Caco-2 (cell line): ENCODE measurements at places on chromosomes 5 and 9. TPM values are rescaled to one million over a fixed set of nuclear protein-coding genes. Genes with fewer than 3 reads are reported as not detected.

GRCh38 chr5:98206566-98206965 is 566.9 kb upstream of the RGMB start:
- DNase-seq = no peak

- no peak for DNase-seq
Measured at GRCh38 chr5:35828082-35828598, 28.6 kb upstream of the IL7R start.

DNA sequence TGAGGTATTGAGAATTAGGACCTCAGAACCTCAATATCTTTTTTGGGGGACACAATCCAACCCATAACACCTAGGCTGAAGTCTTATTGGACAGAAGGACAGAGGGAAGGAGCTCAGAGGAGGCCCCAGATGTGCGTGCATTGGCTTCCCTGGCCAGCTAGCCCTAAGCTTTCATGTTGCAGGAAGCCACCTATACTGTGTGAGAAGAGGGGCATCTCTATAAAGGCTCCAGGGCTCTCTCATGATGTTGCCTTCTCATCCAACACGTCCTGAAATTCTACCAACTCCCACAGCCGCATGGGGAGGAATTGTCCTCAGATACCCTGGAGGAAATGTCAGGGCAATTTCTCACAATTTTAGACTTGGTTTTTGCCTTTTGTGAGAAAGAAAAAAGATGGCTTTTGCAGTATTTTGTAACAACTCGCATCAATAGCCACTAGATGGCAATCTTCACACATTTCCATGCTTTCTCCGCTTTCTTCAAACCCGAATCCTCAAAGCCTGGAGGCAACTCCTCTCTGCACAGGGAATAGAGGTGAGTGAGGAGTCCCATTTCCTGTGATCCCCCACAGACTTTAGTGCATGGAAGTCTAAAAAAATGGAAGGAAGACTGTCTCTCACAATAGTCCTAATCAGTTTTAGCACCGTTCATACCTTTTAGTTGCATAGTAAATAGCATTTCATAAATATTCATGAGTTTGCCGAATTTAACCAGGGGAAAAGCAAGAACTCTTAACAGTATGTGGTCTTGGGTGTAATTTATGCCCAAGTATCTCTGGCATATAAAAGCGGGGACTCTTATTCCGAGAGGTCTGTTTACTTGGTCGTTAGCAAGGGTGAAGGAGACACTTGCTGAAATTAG is 7.4 kb upstream of the PPP3R2 start:
- DNase-seq = peak; percentile 44

The NIM1K gene
- 0.14 TPM in 1 of 2 replicates, not detected in the other for total RNA-seq

The KCNV2 gene
- not detected in 2 replicates for total RNA-seq

- no peak for DNase-seq
Measured at GRCh38 chr5:119327018-119327417, 28.8 kb upstream of the TNFAIP8 start.

- DNase-seq = no peak
Measured at GRCh38 chr5:118007262-118007661, 981.1 kb downstream of the DTWD2 start.

DNA sequence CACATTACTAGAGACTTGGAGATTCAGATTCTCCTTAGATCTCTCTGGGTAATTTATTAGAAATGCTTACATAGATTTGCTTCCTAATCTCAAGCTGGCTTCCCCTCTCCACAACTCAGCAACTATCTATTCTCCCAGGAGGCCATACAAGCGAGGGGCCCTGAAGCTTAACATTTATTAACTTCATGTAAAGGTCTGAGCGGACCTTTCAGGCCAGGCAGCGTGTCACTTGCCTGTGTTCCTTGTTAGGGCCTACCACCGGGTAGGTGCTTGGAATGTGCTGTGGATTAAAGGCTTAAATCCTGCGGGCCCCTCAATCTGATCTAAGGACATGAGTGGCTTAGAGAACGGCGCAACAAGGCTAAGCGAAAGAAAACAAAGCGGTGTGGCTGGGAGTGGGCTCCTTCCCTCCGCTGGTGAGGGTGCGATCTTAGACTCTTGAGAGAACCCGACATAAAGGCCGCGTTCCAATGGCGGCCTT is 712 bp upstream of the HSPA4 start:
- no peak for DNase-seq

DNA sequence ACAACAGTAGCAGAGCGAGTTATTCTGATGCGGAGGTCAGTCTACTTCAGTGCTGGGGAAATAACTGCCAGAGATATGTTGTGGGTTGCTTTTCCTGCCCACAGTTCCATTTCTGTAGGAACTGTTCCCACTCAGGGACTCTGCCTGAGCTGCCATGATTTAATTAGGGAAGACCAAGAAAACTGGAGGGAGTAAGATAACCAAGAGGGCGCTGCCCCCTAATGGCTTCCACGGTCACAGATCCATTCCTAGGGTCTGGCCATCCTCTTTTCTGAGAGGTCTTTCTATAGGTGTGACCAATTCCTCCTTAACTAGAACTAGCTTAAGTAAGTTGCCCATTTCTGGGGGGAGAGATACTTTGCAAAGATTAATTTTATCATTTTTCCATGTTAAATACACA is 125.9 kb downstream of the APBA1 start:
- peak; percentile 0 for DNase-seq

GRCh38 chr9:87713278-87713987 is 12.5 kb upstream of the CTSL start:
- no peak for DNase-seq

The RORB gene
- total RNA-seq = not detected in 2 replicates

DNA sequence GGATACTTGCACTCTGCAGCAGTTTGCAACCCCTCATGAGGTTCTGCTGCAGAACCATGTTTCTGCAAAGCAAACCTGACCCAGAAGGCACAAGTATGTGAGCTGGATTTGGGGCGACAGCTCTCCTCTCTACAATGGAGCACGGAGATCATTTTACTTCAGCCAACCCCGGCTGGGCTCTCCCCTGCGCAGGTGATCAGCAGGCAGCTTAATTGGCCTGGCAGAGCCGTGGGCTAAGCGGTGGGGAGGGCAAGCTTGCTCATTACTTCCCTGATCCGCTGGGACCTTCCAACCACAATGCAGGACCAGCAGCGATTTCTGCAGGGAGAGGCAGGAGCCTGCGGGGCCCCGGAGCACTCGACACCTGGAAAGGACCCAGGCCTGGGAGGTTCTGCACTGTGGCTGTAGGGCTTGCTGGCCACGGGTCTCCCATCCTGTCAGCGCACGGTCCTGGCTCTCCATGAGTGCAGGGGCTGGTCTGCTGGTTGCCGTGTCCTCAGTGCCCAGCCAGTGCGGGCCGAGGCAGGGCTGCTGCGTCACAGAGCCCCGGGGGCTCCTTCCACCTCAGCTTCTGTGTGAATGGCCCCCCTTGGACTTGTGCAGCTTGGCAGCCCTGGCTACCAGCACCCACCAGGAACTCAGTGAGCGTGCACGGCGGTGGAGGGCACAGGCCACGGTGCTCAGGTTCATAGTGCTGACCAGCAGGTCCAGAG is 51.8 kb upstream of the RAPGEF1 start:
- no peak for DNase-seq

The FOXD4 gene
- 0.56 and 0.93 TPM in 2 replicates for total RNA-seq

DNA sequence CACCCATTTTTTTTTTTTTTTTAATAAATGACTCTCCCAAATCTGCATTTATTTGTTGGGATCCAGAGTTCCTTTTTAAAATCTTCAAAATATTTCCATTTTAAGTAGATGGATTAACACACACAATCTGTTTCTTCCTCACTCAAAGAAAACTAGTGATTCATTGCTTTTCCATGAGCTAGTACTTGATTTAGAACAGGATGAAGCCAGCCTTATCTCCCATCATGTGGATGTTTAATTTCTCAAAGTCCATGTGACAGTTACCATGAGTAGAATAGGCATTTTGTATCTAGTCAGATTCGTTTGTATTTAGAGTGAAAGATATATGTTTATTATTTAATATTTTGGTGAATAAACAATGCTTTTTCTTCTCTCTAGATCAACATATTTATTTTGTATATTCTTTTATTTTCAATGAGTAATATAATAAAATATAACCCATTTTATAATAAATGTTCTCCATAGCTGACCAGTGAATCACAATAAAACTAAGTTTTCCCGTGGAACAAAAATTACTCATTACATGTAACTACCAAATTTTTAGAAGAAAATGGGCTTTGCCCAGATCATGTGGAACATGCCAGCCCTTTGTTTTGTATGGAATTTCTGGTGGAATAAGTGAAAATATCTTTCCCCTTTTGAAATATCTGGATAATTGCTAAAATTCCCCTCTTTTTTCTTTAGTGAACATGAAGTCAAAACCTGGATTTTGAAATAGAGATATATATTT is 54.9 kb upstream of the RPS23 start:
- no peak for DNase-seq

GRCh38 chr5:71924980-71925379 is 182.3 kb upstream of the MAP1B start:
- no peak for DNase-seq

The OGN gene
- total RNA-seq = not detected in 2 replicates

The PPP3R2 gene
- total RNA-seq = not detected in 2 replicates

- DNase-seq = no peak
Measured at GRCh38 chr5:125612776-125613175, 810.4 kb upstream of the GRAMD2B start.

The SPINK6 gene
- total RNA-seq = not detected in 2 replicates

The TSPAN17 gene
- 19.6 and 20.5 TPM in 2 replicates for total RNA-seq

- DNase-seq = no peak
Measured at GRCh38 chr9:35287987-35288632, 126.3 kb downstream of the UNC13B start.
